Cerebellar nuclear complex (tissue), 1 donor: ENCODE measurements at places on chromosomes 4 and X.

DNA sequence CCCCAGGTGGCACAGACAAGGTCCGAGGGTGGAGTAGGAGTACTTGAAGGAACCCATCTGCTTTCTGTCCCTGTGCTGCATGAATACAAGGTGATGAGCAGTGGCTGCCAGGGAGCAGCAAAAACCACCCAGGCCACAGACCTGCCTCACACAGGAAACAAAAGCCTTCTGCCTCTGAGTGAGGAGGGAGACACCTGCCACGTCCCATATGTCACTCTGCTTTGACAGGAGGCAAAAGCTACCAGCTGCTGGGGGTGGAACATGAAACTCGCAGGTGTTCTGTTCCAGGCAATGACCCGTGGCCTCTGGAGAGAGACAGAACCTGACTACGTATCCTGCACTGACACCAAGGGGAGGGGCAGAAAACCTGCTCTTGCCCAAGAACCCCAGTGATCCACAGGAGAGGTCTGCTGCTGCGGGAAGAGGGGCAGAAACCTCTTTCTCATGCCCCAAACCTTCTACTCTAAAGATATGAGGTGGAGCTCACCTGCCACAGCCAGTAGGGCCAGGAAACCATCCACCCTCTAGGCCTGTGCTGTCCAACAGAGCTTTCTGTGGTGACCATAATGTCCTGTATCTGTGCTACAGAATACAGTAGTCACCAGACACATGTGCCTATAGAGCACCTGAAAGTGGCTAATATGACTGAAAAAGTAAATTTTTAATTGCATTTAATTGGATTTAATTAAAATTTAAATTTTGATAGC is 172.9 kb downstream of the PRDM5 start:
- no peak for DNase-seq

GRCh38 chr4:41069257-41069656 is 145.1 kb downstream of the APBB2 start:
- DNase-seq: no peak

- DNase-seq: no peak
Observed at GRCh38 chr4:123585111-123585510, 188.5 kb downstream of the SPRY1 start.

DNA sequence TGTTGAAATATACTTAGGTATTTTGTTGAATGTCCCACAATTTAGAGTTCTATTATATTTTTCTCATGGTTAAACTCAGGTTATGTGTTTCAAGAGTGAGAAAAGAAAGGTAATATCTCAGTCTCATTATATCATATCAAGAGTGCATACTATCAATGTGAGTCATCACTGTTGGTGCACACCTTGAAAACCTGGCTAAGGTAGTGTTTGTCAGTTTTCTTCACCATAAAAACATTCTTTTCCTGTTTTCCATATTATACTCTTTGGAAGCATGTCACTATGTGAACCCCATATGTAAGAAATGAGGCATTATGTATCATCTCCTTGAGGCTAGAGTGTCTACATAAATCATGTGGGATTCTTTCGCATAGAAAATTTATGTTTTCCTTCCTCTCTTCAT is 307.6 kb upstream of the CTSO start:
- no peak for DNase-seq

- no peak for DNase-seq
Observed at GRCh38 chr4:145482209-145483037, 770 bp downstream of the SMAD1 start.

DNA sequence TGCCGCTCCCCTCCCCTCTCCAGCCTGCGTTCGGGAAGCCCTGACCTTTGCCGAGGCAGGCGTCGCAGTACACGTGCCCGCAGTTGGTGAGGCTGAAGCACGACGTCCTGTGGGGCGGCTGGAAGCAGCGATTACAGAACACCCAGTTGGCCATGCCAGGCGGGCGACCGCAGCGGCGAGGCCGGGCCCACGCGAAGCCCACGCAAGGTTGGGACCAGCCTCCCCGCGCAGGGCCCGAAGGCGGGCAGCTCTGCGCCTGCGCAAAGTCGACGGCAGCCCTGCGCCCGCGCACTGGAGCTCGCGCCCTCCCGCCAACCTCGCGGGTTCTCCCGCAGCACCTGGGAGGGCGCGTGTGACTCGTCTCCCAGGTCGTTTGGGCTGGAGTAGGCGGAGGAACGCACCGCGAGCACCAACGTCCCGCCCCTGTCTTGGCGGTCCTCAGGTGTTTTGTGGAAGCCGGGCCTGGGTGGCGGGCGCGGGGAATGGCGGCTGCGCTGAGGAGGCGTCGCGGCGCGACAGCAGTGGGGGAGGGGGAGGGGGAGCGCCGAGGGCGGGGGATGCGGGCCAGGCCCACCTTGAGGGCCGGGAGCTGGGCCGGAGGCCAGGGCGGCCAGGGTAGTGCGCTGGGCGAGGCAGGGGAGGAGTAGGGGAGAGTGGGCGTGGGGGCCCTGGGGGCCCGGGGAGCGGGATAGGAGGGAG is at the start of gene RNF212:
Gene RNF212 (minus strand): TSS at position 254 of the 699 bp plus-strand sequence. CDS start 100 bp downstream, at position 154.
- DNase-seq: no peak

DNA sequence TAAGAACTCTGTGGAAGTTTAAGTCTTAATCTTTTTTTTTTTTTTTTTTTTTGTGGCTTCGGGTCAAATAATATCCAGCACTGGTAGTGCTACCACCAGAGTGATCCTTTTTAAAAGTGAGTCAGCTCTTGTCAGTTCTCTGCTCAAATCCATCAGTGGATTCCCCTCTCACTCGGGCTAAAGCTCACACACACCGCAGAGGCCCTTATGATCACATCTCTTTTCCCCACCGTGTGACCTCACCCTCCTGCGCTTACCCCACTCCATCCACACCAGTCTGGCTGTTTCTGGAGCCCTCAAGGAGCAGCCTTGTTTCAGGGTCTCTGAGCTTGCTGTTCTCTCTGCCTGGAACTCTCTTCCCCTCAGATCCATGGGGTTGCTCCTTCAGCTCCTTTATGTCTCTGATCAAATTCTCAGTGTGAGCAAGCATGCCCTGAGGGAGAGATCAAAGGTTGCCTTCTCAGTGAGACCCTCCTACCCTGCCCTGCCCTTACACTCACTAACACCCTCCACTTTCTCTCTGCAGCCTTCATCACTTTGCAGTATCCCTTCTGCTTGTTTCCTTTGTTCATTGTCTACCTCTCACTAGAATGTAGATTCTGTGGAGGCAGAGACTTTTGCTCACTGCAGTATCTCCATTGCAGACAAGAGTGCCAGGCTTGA is 19.8 kb upstream of the BEND4 start:
- DNase-seq: no peak

GRCh38 chr4:131978120-131978519 is 1171.0 kb upstream of the PCDH10 start:
- no peak for DNase-seq

- DNase-seq: no peak
Observed at GRCh38 chr4:76494871-76495590, 60.0 kb downstream of the SHROOM3 start.

DNA sequence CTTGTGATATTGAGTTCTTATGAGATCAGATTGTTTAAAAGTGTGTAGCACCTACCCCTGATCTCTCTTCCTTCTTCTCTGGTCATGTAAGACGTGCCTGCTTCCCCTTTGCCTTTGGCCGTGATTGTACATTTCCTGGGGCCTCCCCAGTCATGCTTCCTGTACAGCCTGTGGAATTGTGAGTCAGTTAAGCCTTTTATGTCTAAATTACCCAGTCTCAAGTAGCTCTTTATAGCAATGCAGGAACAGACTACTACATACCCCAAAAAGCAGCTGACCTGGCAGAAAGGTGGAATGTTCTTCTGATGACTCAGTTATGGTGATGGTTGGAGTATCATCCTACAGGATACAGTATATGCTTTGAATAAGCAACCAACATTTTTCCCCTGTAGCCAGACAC is 11.4 kb upstream of the MCUB start:
- no peak for DNase-seq

GRCh38 chr4:125492957-125493356 is 178.2 kb downstream of the FAT4 start:
- DNase-seq: no peak

DNA sequence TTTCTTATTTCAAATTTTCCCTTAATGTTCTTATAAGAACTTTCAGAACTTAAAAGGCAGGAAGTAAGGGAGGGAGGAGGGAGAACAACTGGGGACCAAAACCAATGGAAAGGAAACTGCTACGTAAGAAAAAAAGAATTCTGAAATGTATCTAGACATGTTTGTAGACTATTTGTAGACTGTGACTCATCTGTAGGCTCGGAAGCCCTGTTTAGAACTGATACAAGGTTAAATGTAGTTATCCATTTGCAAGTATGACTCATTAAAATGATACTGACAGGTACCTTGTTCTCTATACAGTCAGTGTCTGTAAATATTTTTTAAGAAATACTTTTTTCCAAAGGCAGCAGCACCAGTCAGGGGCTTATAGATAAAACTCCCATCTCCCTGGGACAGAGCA is 202.0 kb downstream of the DHX15 start:
- no peak for DNase-seq

GRCh38 chrX:30181353-30181752 is 34.0 kb upstream of the MAGEB2 start:
- no peak for DNase-seq

- no peak for DNase-seq
Observed at GRCh38 chr4:57498251-57498650, 388.1 kb upstream of the IGFBP7 start.

- no peak for DNase-seq
Observed at GRCh38 chr4:84790769-84791565, 175.5 kb downstream of the WDFY3 start.

- DNase-seq: no peak
Observed at GRCh38 chr4:86670298-86670697, 76.2 kb downstream of the PTPN13 start.

DNA sequence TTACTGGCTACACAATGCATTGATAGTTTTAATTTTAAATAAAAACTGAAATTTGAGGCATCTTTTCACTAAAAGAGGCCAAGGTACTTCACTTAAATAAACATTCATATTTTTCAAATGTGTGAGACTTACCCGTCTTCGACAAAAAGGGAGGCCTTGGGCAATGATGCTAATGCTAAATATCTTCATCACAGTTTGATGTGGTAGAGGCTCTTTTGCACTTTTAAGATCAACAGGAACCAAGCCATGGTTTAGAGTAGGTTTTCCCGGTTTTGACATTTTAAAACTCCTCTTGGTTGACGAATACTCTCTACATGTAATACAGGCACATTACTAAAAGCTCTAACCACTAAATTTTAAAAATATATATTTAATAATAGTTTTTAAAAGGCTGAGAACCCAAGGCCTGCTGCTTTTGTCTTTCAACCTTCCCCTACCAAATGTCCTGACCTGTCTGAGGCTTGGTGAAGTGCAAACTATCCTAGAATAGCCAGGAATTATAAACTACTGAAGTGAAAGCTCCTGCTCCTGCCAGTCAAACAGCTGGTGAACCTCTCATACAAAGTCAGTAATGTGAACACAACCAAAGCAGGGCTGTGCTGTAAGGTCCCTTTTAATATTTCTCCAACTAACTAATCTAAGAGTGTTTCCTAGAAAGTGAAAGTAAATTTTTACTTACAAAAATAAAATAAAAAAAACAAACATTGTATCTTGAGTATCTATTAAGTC is 153.7 kb downstream of the FBXW7 start:
- no peak for DNase-seq

GRCh38 chr4:97367878-97368277 is 775.4 kb downstream of the STPG2 start:
- no peak for DNase-seq

GRCh38 chr4:3783693-3784306 is 17.6 kb downstream of the ADRA2C start:
- no peak for DNase-seq

DNA sequence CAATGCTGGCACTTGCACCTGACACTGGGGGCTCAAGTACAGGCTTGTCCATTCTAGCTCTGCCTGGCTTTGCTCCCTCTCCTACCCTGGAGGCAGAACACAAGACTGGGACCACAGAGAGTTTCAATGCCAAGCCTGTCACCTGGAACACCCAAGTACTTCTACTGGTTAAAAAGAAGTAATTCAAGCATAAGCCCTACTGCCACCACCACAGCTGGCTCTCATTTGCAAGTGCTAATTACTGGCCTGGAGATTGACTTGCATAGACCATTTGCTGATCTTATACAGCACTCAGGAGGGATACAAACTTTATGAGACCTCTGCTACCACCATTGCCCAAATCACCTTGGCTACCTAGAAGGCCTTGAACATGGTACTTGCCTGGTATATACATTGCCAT is 1550.9 kb downstream of the C4orf33 start:
- DNase-seq: no peak

GRCh38 chrX:135985973-135986310 is 707 bp downstream of the SLC9A6 start:
- no peak for DNase-seq

DNA sequence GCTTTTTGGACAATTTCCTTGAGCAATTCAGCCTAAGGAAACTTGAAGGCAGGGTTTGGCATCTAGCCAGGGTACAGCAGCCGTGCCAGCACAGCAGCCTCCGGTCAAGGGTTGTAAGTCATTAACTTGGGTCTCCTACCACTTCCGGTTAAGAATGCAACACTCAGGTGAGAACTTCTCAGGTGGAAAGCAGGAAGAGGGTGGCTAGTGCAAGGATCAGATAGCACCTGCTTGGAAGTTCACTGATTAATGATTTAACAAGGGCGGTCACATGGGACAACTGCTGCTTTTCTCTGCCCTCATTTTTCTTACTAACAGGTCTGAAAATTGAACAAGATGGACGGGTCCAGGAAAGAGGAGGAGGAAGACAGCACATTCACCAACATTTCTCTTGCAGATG is 30.1 kb upstream of the SCOC start:
- no peak for DNase-seq

DNA sequence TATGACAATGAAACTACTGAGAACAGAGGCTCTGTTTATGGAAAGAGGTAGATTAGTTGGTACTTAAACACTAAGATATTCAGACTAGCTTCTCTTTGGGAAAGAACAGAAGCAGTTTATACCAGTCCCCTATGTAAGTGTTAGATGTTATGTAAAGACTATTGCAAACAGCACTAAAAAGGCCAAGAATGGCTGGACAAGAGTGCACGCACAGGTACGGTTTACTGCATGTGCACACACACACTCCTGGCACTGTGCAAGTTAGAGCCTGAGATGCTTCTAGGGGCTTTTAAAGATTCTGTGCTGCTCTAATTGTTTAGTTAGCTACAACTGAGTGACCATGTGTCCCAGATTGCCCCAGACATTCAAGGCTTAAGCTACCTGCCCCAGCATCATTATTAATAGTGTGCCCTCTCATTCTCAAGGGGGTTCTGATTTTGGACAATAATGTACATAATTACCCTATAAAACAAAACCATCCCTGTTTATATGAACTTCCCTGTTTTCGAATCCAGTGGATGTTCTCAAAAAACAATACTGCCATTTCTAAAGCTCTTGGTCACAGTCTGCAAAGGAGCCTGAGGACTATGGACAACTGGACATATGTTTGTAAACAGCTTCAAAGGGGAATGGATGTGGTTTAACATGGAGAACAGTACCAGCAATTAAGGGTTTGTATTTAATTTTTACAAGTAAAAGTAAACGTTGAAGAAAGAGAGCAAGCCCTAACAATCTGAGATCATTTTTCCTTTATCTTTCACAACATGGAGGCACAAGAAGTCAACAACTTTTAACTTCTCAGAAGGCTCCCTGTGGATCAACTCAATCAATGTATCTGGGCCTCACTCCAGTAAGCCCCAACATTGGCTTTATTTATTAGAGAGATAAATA is 2.0 kb downstream of the SETD7 start:
- DNase-seq: no peak
